NK-92 treated with Interleukin-12 subunit alpha and Interleukin-12 subunit beta, amount 100 ng/mL, for 24 hours (cell line): ENCODE measurements at places on chromosomes 6 and 20.

DNA sequence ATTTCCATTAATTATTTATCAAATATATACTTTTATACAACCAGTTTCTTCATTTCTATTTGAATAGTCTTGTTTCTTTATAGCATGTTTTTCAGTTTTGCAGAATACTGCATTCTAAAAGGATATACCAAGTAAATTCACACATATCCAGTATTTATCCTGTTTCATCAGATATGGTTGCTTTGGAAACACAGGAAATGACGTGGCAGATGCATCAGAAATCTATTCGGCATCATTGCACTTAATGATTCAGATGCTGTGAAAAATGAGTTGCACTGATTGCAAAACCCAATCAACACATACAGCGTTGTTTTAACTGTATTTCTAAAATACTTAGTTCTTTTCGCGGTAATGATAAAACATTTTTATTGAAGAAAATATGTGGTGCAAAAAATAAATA, 594.9 kb downstream of the CDH26 start:
- DNase-seq = no peak

DNA sequence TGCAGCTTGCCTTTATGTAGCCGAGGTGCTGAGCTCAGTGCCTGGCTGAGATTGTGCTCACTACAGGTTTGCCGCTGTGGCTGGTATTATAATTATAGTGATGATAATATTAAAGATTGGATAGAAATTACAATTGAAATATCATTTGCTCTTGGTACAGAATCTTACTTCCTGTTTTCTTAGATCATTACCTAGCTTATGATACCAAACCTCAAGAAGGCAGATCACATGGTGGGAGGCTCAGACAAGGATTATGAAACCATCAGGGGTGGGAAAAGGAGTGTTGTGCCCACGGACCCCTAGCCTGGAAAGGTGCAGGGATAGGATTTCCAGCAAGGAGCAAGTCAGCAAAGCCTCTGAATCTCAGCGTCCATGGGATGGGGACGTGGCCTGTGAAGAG, 70.6 kb downstream of the IGF2R start:
- no peak for DNase-seq

DNA sequence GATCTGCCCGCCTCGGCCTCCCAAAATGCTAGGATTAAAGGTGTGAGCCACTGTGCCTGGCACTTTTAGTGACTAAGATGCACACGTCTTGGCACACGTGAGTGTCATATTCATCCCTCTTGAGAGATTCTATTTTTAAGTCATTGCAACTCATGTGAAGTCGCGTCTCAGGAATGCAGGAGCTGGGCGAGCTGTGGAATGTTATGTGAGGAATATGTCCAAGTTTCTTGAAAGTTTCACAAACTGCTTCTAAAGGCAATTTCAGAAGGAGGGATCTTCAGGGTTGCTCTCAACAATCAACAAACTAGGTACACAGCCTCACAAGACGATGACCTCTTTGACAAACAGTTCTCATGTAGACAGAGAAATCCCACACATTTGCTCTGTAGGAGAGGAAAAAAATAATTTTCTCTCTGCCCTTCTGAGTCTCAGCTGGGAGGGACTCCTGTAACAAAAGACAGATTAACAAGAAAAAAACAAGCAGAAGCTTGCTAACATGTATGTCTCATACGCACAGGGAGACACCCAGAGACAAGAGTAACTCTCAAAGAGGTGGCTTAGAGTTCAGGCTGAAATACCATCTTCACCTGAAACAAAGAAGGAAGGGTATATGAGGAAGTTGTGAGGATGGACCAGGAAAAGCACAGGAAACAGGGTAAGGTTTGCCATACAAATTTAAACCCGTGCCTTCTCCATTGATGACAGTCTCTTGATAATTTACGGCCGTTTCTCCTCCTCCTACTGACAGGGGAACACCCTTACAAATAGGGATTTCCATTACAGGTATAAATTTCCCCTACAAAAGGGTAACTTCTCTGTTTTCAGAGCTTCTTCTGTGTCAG, 45.3 kb upstream of the FAM50B start:
- no peak for DNase-seq

DNA sequence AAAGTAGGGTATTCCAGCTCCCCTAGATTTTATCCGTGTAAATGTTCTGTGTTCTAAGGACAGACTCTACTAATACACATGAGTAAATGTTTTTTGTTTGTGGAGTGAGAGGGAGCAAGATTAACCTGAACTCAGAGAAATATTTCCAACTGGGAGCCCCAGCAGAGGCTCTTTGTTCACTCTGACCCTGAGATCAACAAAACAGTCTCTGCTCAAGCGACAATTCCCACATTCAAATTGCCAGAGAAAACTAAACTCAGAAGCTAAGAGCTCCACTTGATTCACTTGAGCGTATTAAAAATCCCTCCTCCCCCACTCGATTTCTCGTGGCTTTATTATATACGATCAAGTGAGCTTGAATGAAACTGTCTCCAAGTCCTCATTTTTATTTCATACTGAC, 413.9 kb upstream of the JARID2 start:
- DNase-seq = no peak

DNA sequence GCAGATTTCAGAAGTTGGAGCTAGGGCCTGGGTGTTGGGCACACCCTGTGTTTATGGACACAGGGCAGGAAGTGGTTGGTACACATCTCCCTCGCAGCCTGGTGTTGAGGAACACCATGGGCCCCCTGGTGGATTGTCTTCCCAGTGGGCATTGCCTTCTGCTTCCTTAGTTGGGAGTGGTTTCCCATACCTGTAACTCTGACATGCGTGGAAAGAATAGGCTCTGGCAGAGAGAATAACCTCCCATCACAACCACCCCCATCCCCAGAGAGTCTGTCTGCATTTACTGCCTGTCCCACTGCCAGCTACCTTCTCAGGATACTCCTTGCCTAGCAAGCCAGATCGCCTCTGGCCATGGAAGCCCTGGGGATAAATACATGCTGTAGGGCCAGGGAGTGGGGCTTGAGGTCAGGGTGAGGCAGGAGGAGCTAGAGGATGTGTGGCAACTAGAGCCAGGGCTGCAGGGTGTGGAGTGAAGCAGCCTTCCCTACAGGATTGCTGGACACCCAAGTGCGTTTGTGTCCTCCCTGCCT, 14.7 kb downstream of the LRRC73 start:
- DNase-seq = no peak

GRCh38 chr6:146470091-146470770, 73.4 kb upstream of the RAB32 start:
- no peak for DNase-seq

DNA sequence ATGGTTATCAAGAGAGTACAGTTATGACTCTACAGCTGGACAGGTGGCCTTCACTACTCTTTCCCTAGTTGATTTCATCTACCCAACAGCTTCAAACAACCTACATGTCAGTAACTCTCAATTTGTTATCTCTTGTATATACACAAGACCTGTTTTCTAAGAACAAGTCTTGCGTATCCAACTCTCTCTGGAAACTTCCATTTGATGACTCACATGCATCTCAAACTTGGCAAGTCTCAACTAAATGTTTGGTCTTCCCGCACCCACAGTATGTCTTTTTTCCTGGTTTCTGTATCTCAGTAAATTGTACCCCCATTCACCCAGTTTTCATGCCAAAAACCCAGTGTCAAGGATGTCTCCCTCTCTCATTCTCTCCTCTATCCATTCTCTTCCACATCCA, 97.7 kb downstream of the BTBD9 start:
- DNase-seq = no peak

DNA sequence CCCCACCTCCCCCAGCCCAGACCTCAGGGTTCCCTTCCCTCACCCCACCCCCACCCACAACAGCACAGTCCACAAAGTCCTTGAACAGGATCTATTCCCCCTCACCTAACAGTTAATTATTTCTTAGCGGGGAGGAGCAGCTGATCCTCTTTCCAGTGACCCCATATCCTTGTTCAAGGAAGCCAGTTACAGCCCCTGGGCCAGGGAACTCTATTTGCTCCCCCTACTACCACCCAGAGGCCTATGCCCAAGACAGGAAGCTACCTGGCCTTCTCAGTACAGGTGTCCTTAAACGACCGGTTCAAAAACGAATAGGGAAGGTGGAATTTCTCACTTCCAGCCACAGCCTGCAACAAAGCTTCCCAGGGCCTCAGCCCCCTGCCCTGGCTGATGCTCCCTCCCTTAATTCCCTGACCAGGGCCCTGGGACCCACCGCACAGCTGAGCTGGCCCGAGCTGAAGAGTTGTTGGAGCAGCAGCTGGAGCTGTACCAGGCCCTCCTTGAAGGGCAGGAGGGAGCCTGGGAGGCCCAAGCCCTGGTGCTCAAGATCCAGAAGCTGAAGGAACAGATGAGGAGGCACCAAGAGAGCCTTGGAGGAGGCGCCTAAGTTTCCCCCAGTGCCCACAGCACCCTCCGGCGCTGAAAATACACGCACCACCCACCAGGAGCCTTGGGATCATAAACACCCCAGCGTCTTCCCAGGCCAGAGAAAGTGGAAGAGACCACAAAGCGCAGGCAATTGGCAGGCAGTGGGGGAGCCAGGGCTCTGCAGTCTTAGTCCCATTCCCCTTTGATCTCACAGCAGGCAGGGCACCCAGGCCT, 778 bp downstream of the MCCD1 start:
- no peak for DNase-seq

GRCh38 chr6:139508023-139508422, 133.6 kb upstream of the CITED2 start:
- DNase-seq = no peak

DNA sequence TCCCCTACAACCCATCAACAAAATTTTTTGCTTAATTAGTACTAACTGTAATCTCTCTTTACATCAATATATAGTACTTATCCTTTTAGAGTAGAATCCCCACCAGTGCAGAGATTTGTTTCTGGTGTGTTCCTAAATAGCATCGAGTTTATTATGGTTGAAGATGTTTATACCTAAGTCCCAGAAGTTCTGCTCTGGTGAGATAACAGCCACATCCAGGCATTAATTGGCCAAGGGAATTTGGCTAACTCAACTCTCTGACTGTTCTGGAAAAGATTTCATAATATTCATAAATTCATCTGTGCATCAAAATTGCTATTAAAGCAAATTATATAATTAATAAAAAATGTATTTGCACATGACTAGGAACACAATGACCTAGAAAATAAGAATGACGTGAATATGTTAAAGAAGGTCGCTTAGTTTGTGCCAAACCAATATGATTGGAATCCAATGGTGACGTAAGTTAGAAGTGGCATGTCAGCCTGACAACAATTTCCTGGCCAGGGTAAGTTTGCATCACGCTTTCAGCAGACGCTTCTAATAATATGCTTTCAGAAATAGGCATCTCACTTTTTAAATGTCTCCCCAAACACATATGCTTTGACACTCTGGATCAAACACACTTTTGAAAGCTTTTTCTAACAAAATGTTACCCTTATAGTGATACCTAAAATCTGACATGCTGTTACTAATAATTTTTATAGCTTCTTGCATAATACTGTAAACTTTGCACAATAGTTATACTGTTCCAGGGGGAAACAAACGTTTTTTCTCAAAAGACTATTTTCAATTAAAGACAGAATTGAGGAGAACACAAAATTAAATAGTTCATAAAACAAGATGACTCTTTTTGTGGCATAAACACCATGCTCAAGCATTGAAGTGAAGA, 236.7 kb downstream of the TENT5A start:
- DNase-seq = no peak

GRCh38 chr6:92827104-92827503, 592.3 kb downstream of the EPHA7 start:
- no peak for DNase-seq

- DNase-seq = no peak
Observed at GRCh38 chr6:100426744-100427338, 37.9 kb downstream of the SIM1 start.

- no peak for DNase-seq
Observed at GRCh38 chr6:166360243-166361076, 18.1 kb upstream of the SFT2D1 start.

GRCh38 chr6:132663661-132664060, 4.7 kb upstream of the TAAR1 start:
- no peak for DNase-seq

DNA sequence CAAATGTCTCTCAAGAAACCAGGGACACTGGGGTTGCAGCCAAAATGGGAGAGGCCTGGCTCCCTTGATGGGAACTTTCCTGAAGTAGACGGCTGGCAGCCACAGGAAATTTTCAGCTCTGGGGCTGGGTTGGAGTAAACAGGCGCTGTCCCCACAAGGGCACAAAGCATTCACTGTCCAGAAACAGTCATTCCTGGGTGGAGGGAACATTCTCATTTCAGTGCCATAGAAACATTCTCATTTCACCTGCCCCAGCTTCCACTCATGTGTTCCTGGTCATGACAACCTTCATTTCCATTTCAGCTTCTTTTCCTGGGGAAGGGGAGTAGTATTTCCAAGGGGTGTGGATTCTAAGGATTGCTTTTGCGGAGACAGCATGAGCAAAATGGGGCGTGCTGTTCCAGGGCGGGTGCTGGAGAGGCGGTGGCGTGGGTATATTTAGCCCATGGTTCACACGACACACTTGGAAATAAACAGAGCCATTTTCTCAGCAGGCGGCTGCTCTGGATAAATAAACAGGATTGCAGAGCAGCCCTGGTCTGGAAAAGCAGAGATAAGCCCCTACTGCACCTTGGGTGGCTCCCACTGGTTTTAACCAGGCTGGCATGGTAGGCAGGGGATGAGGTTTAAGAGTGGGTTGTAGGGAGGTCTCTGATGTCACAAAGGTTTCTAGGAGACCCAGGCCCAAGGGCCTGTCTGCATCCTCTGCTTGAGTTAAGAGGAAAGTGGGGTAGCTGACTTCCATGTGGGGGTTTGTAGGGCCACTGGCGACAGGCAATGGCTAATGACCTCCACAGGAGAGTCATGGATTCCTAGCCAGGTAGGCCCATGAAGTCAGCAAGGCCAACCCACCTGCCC, 32.9 kb downstream of the COX4I2 start:
- no peak for DNase-seq

GRCh38 chr20:36214684-36215256, 21.5 kb upstream of the AAR2 start:
- DNase-seq = no peak

GRCh38 chr6:39330057-39330456, 7.6 kb upstream of the KCNK16 start:
- no peak for DNase-seq
